Hippocampal formation (tissue), 2 donors: ENCODE measurements at places on chromosomes 1 and 21.

- no peak for DNase-seq
Observed at GRCh38 chr1:29084196-29084521, 39.5 kb downstream of the TMEM200B start.

GRCh38 chr1:162840250-162840839, 20.6 kb downstream of the CCDC190 start:
- no peak for DNase-seq

- peak; percentile 91 for DNase-seq
Observed at GRCh38 chr1:225923692-225924555, at the start of gene PYCR2. Gene PYCR2, minus strand, starts transcription at chr1:225924250. Its CDS starts 140 bp downstream, at chr1:225924110.

DNA sequence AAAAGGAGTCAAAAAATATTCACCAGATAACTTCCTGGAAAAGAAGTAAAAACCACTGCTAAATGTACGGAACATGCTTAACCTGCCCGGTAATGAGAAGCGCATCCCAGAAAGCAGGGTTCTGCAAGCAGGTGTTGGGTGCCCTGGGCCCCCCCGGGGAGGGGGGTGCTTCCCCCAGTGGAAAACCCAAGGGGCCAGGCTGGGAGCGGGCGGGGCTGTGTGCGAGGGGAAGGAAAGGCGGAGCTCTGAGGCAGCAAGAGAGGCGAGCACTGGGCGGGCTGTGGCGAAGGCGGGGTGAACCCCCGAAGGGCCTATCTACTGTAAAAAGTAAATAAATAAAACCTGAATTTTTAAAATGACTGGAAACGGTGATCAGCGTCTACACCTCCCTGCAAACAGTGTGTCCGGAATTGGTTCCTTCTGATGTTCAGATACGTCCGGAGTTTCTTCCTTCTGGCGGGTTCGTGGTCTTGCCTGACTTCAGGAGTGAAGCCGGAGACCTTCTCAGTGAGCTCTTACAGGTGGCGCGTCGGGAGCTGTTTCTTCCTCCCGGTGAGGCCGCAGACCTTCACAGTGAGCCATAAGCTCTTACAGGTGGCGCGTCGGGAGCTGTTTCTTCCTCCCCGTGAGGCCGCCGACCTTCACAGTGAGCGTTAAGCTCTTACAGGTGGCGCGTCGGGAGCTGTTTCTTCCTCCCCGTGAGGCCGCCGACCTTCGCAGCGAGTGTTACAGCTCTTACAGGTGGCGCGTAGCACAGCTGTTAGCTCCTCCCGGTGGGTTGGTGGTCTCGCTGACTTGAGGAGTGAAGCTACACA, 13.4 kb downstream of the FTCD start:
- no peak for DNase-seq

- DNase-seq = no peak
Observed at GRCh38 chr21:39110431-39110830, 72.8 kb downstream of the PSMG1 start.

- no peak for DNase-seq
Observed at GRCh38 chr1:247331172-247331524, 519 bp downstream of the ZNF496 start.

DNA sequence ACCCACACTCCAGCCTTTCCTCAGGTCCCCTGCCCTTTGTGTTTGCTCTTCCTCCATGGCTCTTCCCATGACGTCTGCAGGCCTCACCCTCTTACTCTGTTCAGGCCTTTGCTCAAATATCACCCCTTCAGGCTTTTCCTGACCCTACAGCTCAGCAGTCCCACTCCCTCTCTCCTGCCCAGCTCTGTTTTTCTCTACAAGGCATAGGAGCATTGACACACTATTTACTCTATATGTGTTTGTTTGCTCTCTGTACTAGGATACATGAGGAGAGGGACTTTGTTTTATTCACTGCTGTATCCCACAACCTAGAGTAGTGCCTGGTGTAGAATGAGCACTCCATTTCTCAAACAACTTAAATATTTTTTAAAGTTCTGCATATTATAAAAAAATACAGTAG, 107.4 kb upstream of the COA6 start:
- no peak for DNase-seq
